ENCODE measurements at places on chromosomes 3 and 15. TPM values are rescaled to one million over a fixed set of nuclear protein-coding genes. Genes with fewer than 3 reads are reported as not detected.

The SENP8 gene
- polyA plus RNA-seq, result 1.6 TPM

The GOLGA6A gene
- not detected for polyA plus RNA-seq

- no peak overlapping the region for H3K27ac ChIP-seq
- no peak for DNase-seq
- no peaks in the 10 kb centered on the region for H3K4me1 ChIP-seq
These were observed 25.5 kb upstream of the MNS1 start for GRCh38 chr15:56490461-56490860.

DNA sequence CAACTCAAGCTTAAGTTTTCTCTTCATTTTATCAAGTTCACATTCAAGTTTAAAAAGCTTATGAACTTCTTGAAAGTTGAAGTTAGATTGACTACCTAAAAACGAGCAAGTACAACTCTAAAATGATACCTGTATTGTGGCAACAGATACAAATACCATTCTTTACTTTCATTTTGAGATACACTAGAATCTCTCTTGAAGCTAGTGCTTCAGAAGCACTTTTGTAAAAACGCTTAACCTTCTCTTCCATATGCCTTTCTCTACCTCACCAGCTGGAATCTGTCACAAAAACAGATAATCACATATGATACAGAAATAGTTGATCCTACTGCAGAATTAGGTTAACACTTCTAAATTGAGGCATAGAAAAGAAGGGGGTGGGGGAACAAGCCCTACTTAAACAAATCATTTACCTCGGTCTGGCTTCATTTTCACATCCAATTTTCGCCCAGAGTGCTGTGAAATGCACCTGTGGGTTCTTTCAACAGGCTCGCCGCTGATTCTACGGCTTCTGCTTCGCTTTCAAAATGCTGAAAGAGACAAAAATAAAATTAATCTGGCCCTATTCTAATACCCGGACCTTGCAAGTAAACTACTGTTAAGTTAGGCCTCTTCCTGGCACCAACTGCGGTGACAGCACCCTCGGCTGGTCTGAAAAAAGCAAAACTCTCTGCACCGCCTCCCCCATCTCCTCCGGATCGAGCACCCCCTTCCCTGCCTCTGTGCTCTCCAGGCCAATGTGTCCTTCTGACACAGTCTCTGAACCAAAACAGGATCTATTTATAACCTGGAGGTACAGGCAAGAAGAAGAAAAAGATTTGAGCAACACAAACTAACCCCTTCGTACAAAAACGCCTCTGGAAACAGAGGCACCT lies 1.4 kb downstream of the ATOSA start:
- H3K36me3 ChIP-seq, result peaks cover 40% of the 10 kb centered on the region
- H3K27me3 ChIP-seq, result no peaks in the 10 kb centered on the region
- peak; percentile 84 for DNase-seq
- H3K27ac ChIP-seq, result peak overlapping the region; percentile 98
- H3K4me1 ChIP-seq, result peaks cover 60% of the 10 kb centered on the region

- no peak for DNase-seq
- no peak overlapping the region for H3K27ac ChIP-seq
- no peak overlapping the region for H3K4me3 ChIP-seq
- H3K4me1 ChIP-seq, result no peaks in the 10 kb centered on the region
These were observed 24.8 kb upstream of the BOC start for GRCh38 chr3:113186566-113186965.

The LRRIQ4 gene
- polyA plus RNA-seq, result not detected

DNA sequence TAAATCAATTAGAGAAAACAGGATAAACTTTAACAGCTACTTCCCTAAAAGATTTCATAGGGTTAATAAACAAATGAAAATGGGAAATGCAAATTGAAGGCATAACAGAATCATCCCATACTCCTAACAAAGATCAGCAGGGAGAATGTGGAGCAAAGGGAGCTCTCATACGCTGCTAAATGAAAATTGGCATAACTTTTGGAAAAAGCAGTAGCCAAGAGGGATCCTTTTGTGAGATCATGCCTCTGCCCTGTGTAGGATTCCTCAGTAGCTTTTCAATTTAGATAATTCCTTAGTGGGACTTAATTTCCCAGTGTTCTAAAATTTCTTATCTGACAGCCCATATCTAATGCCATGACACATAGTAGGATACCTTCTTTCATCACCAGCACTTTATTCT lies 18.2 kb downstream of the NIPA2 start:
- H3K36me3 ChIP-seq, result peaks cover 17% of the 10 kb centered on the region
- H3K27ac ChIP-seq, result no peak overlapping the region
- H3K27me3 ChIP-seq, result no peaks in the 10 kb centered on the region
- H3K4me3 ChIP-seq, result no peak overlapping the region
- no peaks in the 10 kb centered on the region for H3K4me1 ChIP-seq
